Activated CD4-positive, alpha-beta memory T cell treated with anti-CD3 and anti-CD28 coated beads for 36 hours (primary cell): ENCODE measurements at places on chromosomes 2 and 18.

DNA sequence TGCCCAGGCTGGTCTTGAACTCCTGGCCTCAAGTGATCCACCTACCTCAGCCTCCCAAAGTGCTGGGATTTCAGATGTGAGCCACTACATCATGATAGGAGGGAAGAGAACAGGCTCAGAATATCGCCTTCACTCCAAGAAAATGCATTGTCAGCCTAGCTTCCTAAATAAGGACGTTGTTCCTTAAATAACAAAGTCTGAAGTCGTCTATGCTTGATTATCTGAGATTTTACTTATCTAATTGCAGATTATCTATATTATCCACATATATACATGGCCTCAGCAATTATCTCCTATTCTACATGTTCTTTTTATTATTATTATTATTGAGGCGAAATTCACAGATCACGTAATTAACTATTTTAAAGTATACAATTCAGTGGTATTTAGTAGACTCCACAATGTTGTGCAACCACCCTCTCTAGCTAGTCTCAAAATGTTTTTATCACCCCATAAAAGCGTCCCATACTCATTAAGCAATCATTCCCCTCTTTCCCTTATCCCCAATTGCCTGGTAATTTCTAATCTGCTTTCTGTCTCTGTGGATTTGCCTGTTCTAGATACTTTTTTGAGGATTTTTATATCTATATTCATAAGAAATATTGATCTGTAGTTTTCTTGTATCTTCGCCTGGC, 95.1 kb upstream of the RFX8 start:
- DNase-seq, result no peak

DNA sequence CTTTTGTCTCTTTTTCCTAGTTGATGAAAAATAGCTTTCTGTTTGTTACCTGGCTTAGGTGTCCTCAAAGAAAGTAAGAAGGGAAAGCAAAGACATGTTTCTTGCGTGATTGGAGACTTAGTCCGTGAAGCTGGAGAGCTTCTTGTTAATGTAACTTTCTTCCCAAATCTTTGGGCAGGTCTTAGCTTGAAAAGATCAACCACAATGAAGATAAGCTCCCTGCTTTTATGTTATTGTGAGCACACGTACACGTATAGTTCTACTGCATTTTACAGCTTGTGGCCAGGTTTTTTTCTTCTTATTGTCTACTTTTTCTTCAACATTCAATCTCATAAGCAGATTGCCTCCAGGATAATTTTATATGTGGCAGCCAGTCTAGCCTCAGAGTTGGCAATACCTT, 99.8 kb downstream of the DIS3L2 start:
- no peak for DNase-seq

DNA sequence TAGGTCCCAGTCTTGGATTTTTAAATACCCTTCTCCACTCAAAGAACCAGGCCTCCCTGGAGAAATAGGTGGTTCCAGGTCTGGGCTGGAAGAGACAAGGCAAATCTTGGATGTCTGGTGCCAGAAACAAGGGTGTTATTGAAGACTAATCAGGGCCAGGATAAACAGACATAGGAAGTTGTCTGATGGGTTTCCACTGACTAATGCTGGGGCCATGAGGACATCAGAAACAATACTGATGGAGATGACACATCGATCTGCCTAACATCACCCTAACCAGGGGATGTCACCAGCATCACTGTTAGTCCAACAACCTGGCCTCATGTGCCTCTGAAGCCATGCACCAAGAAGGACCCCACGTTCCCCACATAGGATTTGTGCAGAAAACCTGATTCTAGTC, 42.5 kb upstream of the GLI2 start:
- no peak for DNase-seq

DNA sequence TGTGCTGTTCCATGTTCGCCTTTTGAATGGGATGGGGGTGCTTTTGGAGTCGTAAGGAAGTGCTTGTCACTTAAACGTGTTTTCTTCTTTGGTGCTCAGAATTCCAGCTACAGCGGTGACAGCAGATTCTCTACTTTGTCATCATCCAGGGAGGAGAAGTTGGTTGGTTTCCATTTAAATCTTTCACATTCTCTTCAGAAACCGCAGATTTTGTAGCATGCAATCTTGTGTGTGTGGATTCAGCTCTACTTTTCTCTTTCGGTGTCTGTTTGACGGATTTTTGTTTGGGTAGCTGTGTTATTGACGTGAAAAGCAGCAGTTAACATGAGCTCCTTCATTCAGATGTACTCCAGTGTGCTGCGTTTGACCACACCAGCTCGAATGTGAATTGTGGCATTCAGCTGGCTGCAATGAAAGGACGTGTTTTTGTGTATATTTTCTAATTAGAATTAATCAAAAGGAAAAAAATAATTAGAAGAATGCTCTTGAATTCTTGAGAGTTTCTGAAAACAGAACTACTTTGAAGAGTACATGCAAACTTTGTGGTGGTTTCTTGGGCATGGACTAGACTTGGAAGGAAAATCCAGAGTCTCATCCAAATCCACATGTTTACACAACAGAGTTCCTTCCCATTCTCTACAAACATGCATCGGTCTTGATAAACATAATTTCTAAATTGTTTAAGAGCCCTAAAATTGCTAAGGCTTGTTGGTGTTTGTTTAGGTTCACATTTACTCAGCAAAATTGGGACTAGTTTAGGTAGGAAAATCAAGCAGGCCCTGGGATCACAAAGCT, 68.7 kb upstream of the RBM44 start:
- no peak for DNase-seq

DNA sequence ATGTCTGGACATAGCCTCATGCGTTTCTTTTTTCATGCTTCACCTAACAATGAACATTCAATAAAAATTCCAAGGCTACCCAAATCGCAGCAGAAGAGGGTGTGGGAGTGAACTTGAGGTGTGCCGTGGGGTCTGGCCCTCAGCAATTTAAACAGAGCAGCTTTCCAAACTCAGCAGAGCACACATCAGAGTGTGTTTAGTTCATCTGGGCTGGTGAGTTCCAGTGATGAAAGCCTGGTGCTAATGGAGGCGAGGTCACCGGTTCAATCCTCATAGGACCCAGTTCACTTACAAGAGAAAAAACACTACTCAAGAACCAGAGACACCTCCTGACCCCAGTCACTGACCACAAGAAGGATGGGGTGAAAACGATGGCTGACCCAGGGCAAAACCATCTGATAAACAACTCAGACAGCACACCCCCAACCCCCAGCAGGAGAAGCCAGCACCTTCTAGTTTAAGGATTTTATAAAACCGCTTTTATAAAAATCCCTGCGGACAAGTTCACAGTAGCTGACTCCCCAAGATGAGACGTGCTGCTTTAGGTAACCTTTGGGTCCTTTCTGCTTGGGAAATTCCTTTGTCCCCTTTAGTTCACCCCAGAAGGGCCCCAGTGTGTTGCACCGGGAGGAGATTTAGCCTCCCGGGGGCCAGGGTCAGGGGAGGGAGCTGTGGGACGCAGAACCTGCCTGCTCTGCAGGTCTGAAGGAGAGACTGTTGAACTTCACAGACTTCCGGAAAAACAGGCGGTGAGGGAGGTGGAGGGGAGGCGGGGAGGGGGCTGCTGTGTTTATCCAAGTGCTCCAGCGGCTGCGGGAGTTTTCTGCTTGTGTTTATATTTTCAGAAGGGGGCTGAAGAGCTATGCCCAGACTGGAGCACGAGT, 152.7 kb upstream of the SOX11 start:
- no peak for DNase-seq

- DNase-seq, result no peak
Measured at GRCh38 chr2:69305712-69306392, 81.2 kb downstream of the GFPT1 start.
